NCI-H1048 (cell line): ENCODE measurements at places on chromosomes 4 and X.
A peak's percentile ranks its signal among the peaks of the same experiment; 100 is the strongest.

DNA sequence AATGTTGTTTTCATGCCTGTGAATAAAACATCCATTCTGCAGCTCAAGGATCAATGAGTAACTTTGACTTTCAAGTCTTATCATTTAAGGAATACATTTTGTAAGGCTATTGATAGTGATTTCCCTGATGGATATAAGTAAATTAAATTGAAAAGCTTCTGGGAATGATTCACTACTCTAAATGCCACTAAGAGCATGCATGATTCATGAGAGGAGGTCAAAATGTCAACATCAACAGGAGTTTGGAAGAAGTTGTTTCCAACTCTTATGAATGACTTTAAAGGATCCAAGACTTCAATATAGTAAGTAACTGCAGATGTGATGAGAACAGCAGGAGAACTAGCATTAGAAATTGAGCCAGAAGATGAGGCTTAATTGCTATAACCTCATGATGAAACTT lies 1487.3 kb downstream of the PCDH7 start:
- DNase-seq = no peak

DNA sequence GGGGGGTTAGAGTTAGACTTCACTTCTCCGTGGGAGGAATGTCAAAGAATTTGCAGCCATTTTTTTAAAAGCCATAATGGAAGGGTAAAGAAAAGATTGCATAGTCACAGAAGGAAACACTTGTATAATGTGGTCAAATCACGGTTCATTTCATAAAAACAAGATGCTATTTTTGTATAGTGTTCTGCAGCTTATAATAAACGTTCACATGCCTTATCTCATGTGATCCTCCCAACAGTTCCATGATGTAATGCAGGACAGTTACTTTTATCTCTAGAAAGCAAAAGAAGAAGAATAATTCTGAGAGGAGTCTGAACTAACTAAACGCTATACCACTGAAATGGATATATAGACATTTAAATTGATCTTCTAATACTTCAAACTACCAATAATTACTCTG lies 71.3 kb upstream of the CAMK2D start:
- DNase-seq = no peak

DNA sequence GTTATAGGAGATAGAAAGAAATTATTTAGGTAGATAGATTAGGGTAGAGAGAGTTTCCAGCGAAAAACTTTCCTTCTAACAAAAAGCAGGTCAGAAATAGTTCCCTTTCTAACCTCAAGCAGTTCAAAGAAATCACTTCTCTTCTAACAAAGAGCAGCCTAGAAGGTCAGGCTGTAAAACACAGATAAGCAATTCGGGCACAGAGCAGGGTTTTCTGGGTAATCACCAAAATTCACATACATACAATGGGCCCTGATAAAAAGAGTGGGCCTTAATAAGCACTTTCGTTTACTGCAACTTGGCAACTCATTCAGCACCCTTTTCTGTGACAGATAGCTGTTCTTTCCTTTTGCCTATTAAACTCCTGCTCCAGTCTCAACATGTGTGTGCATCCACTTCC lies 13.4 kb upstream of the NAF1 start:
- DNase-seq = no peak

GRCh38 chrX:53239474-53239873 lies 14.5 kb upstream of the KDM5C start:
- peak; percentile 2 for DNase-seq

DNA sequence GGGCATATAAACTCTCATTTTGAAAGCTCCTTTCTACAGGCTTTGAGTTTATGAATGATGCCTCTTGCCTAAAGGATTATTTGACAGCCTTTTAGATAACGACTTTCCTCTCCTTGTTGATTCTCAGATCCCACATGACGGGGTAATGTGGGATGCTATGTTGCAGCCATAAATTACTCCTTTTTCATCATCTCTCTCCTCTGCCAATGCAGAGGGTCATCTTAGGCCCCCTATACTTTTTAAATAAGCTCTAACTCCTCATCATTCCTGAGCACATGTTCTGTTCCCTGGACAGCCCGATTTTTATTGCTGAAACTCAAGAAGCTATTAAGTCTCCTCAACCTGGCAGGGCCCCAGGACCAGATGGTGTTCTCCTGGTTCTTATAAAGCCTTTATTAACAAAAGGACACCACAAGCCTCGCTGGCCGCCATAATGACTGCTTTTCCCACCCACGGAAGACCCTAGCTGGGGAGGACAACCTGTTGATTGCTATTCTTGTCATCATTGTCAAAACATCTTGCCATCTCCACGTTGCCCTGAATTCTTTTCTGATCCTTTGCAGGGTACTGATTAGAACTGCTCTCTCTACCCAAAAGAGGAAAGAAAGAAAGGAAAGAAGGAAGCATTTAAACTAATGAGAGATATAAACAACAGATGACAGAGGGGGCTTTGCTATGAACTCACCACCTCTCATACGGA lies 150.7 kb downstream of the DHX15 start:
- no peak for DNase-seq

DNA sequence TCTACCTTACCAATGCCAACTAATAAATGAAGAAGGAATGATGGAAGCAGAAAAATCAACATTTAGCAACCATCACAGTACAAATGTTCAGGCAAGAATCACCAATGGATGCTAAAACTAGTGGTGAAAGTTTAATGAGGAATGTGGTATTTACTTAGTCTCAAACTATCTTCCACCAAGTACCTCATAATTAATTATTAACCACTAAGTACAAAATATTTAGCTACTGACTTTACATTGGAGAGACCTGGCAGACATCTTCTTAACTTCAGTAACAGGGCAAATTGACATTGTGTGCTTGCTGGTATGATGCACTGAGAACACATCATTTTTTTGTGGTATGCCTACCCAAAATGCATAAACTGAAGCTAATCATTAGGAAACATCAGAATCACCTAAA lies 82.4 kb downstream of the DLG3 start:
- DNase-seq = no peak

DNA sequence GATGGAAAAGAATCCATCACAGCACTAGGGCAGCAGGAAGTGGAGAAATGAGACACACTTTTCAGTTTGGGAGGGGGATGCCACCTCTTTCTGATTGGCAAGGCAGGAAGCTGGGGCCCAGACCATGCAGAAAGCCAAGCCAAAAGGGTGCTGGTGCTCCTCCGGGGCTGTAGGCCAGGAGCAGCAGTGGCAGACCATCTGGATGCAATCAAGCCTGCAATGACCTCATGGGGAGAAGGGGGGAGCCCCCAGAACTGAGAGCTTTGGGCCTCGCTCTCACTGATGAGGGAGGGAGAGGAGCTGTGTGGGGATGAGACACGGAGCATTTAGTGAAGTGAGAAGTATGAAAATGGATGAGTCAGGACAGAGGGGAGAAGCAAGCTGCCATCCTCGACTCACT lies 141.3 kb upstream of the NALF2 start:
- DNase-seq = no peak

GRCh38 chrX:133699023-133699728 lies 283.9 kb upstream of the GPC4 start:
- DNase-seq = no peak

- no peak for DNase-seq
Observed at GRCh38 chr4:162201673-162202072, 37.9 kb upstream of the FSTL5 start.

DNA sequence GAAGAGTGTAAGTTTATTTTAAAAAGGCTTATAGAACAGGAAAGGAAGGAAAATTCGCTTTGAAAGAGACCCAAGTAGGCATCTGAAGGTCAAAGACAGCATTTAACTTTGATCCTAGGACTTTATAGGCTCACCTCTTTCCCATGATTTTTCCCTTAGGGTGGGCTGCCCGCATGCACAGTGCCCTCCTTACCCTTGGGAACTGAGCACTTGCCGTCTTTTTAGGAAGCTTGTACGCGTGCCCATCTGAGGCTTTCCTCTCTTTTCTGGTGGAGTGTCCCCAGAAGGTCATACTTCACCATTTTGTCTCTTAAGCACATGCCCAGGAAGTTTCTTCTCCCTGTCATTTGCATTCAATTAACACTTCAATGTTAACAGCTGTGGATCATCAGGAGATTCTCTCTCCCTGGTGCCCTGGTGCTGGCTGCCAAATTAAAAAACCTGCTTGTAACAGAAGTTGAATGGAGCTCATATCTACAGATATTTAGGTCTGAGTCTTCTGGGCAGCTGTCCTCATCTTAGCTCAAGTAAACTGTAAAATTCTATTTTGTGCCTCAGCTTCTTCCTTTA lies 38.4 kb upstream of the IL9R start:
- no peak for DNase-seq

DNA sequence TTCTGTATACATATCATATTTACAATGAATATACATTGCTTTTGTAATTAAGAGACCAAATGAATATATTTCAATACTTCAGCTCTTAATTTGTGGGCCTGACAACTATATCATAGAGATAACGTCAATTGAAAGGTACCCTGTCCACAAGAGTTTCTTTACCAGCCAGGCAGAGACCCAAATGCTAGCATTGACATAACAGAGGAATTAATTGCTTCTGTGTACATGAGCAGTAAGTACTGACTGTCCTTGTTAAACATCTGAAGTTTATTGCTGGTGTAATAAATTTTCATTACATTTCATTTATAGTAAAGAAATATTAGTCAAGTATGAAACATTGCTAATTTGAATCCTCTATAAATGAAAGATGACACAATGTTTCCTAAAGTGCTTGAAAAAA lies 910.8 kb downstream of the CCSER1 start:
- no peak for DNase-seq

DNA sequence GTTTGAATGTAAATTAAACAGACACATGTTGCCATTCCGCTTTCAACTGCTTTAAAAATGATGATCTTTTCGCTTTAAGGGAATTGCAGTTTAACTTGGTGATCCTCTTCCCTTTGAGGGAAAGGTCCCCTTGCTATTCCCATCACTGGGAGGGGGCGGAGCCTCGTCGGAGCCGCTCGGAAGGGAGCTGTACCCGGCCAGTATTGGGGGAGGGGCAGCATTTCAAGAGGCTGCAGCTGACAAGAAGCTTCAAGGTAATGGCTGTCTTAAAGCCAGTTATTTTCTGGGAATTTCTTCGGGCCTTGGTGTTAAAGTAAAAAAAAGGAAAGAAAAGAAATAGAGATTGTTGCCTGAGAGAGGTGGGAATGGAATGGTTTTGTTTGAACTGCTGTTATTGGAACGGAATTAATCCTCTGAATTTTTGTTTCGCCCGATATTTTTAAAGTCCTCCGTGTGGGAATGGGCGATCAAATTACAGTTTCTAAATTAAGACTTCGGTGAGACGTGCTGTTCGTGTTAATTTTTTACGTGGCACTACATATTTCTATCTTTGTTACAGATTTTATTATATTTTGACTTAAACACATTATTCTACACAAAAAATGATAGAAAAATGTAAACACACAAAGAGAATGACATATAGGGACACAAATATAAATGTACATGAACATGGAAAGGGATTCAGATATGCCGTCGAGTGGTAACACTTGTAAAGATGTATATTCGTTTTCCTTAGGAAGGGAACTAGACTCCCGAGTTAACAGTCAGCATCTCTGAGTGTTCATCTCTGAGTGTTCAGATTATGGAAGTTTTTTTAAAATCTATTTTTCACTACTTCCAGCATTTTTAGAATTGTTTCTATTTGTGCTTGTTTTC lies 9.2 kb downstream of the PWWP3B start:
- no peak for DNase-seq

DNA sequence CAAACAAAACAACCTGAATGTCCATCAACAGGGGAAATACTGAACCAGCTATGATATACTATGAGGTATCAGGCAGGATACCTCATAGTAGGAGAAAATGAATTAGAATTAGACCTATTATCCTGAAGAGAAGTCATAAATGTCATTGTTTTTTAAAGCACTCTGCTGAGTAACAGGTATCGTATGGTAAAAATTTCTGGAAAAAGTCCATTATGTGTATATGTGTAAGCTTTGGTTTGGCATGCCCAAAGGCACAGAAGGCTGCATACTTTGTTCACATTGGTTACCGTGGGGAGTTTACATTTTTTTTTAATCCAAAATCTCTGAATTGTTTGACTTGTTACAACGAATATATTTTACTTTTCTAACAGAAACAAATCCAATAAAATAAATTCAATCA lies 70.5 kb downstream of the RPS3A start:
- DNase-seq = no peak

GRCh38 chrX:1424147-1424851 lies 28.4 kb downstream of the ASMTL start:
- no peak for DNase-seq

DNA sequence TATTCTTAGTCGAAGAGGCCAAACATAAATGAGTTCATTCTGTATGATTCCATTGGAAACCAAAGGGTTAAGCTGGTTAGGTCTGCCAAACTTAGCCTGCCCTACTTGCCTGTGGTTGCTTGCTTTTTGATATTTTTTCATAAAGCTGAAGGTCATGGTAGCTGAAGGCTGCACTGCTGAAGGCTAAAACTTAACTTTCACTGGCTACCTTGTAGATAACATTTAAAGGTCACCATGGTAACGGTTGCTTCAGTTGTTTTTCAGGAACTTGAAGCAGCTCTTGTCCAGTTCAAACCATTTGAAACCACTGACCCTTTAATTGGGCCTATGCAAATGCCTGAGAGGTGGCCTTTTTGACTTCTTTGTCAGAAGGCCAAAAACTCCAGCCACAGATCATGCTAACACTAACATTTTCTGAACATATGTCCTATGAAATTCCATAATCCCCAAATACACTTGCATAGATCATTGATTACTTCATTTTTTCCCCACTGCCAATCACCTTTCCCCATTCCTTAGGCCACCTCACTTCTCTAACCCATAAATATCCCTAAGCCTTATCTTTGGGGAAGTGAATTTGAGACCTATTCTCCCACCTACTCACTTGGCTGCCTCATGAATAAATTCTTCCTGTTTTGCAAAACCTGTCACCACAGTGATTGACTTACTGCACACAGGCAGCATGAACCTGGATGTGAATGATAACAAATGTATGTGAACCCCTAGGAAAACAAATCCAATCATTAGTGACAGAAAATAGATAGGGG lies 10.7 kb upstream of the SMIM10L2A start:
- no peak for DNase-seq

DNA sequence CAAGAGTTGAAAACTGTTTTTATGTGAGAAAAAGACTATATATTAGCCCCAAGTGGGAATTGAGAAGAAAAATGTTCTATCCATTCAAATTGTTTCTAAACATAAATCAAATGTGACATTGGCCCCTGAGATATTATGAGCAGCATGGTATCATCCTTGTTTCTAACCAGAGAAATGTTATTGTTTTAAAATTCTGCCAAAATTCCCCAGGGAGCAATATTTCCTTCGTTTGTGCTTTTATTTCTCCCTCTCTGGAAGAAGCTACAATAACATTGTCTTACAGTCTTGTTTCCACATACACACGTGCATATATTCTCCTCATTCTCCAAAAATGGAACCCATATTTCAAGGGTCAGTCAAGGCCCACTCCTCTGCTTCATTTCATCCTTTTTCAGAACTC lies 46.7 kb downstream of the MAGEB17 start:
- DNase-seq = no peak

GRCh38 chr4:57095245-57095644 lies 14.9 kb downstream of the IGFBP7 start:
- DNase-seq = no peak

DNA sequence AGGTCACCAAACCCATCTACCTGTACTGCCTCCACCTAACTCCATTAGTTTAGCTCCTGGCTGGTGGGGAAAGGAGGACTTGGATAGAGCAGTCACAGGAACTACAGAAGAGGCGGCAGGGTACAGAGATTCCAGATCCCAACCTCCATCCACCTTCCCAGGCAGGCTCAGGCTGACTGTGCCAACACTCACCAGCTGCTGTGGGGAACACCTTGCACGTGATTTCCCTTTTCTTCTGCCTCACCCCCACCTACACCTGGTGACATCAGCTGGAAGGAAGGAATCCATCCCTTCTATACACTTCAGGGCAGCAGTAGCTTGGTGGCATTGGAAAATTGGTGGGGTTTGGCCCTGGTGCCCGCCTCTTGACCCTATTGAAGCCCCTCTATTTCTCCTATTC lies 41.5 kb downstream of the EFNB1 start:
- no peak for DNase-seq
